ENCODE measurements at places on chromosomes 1 and 21.
A peak's percentile ranks its signal among the peaks of the same experiment; 100 is the strongest.

DNA sequence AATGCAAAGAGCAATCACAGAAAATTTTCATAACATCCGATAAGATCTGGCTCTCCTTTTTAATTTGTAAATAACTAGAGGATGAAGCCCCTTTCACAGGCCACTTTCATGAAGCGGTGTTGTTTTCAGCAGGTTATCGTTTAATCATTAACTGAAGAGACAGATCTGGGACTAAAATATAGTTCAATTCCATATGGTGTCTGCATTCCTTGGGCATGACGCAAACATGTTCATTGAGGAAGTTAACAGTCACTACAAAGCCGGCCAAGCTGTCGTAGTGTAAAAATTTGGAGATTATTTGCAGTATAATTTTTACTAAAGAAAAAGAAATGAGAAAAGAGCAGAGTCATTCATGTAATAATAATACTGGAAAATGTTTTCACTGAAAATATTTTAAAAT lies 565.2 kb upstream of the ADAMTS5 start:
- DNase-seq: no peak

DNA sequence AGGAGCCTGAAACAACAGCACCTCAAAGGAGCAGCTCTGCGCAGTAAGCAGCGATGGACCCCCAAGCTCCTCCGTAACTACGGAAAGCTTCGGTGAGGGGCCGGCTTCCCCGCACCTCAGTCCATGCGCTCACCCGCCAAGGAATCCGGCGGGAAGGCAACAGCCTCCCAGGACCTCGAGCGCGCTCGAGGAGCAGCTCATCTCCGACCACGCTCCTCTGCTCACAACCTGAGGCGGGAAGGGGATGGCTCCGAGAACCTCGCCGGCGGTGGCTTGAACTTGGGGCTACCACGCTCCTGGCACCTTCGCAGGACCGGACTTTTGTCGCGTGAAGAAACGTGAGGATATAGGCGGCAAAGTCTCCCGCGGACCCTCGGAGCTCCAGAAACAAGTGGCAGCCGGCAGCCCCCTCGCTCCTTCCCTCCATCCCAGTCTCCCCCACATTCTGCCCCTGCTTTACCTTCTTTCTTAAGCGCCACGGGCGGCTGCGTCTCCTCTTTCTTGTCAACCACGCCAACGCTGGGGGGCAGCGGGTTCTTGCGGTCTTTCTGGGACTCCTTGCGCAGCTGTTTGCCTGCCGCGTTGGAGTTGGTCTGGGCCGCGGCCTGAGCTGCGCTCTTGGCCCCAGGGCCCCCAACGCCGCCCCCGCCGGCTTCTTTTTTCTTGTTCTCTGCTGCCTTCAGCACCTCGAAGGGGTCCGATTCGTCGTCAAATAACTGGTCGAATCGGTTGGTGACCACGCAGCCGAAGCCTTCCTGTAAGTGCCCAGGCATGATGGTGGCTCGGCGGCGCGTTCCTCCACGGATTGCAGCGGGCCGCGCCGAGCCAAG lies 459 bp downstream of the SERBP1 start:
- no peak for DNase-seq

DNA sequence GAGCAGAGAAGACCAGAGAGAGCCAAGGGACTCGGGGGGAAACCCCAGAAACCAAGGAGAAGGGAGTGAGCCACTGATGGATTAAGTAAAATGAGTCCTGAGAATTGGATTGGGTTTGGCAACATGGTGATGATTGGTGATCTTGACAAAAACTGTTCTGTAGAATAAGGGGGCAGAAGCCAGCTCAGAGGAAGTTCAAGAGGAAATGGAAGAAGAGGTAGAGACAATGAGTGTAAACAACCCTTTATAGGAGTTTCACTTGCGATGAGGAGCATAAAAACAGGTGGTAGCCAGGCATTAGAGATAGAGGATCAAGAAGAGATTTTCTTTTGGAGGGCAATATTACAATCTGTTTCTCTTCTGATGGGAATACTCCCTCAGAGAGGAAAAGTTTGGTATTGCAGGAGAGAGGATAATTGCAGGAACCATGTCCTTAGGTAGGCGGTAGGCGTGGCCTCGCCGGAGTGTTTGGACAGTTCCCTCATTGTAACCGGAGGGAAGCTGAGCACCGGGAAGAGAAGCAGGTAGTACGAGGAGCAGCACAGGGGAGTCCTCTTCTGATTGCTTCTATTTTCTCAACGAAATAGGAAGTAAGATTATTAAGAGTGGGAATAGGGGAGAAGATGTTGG lies 68.4 kb upstream of the TENT5C start:
- no peak for DNase-seq

- DNase-seq: no peak
These were observed 134.0 kb upstream of the ETS2 start for GRCh38 chr21:38671773-38672172.

DNA sequence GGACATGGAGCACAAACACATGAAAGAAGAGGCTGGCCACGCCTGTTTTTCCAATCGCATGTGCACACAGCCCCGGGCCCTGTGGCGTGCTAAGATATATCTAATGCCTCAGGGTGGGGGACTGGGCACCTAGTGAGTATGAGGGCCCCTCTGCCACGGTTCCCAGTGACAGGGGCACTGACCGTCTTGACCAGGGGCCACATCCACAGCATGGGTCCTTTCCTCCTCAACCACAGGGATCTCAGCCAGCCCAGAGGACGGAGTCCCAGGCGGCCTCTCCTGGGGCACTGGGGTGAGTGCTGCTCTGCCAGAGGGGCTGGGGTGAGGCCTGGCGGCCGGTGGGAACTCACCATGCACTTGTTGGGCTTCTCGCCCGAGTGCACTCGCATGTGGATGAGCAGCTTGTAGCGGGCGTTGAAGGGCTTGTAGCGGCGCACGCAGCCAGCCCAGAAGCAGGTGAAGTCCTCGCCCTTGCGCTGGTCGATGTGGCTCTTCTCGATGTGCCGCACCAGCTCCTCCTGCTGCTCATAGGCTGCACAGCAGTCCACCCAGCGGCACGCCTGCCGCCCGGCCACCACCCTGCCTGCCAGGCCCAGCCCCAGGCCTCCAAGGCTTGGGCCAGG lies 134.7 kb downstream of the DMRTB1 start:
- no peak for DNase-seq

- DNase-seq: no peak
These were observed 1023.2 kb downstream of the KCNT2 start for GRCh38 chr1:195584870-195585624.

- DNase-seq: no peak
These were observed 1.9 kb upstream of the TRABD2B start for GRCh38 chr1:47999097-47999496.

GRCh38 chr1:13707164-13707563 lies 7.2 kb downstream of the PRDM2 start:
- no peak for DNase-seq

- DNase-seq: no peak
These were observed 150.6 kb downstream of the MRPL39 start for GRCh38 chr21:25456672-25457071.

GRCh38 chr21:23578027-23578426 lies 2029.3 kb downstream of the MRPL39 start:
- no peak for DNase-seq

DNA sequence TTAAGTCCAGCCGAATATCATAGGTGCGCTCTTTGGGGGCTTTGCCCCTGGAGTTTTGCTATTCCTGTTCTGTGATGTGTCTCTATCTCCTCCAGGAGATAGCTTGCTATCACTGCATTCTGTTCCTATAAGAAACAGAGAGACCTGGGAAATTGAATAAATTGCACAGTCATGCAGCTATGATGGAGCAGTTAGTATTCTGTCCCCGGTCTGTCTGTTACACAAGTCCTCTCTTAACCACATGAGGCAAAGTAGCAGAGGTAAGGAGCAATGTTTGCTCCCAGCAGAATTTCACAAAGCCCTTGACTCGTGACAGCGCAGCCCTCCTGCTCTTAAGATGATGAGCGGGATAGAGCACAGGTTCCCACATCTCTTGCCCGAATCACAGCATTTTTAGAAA lies 63.9 kb upstream of the GRHL3 start:
- DNase-seq: no peak

DNA sequence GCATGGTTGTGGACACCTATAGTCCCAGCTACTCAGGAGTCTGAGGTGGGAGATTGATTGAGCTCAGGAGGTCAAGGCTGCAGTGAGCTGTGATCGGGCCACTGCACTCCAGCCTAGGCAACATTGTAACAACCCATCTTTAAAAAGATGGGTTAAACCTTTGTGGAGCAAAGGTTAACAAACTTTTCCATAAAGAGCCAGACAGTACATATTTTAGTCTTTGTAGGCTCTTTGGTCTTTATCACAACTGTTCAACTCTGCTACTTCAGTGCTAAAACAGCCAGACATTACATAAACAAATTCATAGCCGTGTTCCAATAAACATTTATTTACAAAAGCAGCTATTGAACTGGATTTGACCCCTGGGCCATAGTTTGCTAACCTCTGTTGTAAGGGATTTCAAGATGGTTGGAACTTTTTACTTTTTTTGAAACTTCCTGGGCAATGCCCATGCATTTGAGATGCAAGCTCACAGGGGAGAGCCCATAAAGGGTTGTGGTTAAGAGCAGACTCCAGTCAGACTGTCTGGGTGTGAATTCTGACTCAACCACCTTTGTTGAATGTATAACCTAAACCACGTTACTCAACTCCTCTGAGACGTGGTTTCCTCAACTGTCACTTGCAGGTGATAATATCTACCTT lies 10.8 kb downstream of the INAVA start:
- DNase-seq: no peak

DNA sequence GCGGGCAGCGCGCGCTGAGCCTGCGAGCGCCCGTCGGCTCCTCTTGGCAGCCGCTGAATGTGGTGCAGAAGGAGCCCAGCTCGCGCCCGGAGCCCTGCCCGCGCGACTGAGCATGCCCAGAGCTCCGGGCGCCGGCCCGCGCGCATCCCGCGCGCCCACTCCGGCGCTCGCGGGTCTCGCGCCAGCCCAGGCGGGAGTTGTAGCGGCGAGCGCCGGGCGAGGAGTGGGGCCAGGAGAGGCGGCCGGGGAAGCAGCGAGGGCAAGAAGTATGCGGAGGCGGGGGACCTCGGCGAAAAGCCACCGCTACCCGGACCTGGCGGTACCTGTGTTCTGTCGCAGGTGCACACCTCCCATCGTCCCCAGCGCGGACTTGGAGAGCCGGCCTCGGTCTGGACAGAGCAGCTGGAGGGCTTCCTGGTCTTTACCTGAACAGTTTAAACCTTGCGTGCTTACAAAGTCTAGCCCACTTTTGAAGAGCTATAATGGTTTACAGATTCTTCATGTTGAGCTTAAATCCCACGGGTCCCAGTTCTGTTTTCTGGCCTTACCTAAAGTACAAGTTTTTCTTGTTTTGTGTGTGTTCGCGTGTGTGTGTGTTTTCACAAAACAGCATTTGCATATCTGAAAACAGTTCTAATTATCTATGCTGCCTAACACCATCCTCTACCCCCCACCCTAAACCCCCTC lies at the start of gene DDAH1:
DDAH1 (minus strand) TSS at position 61 of the 687 bp plus-strand sequence. CDS start 114 bp downstream, outside the sequence.
- DNase-seq: peak; percentile 49

DNA sequence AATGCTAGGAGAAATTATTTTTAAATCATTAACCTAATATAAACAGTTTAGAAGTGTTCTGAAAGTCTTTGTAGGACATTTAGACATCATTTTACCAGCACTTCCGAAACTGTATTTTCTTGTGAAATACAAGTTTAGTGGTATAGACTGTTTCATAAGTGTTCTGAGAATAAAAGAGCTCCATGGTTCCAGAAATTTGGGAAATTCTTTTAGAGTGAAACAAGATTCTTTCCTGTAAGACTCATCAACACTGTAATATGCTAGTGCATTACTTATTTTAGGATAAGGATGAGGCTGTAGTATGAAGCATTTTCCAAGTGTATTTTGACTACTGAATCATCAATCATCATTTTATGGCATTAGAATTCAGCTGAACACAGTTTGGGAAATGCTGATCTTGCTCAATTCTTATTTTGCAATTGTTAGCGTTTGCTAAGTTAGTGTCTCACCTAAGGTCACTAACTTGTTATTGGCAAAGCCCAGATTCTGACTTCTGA lies 73.4 kb downstream of the CEP350 start:
- DNase-seq: no peak

GRCh38 chr1:164914208-164914607 lies 355.2 kb downstream of the PBX1 start:
- no peak for DNase-seq

GRCh38 chr1:178579562-178579961 lies 66.7 kb downstream of the TEX35 start:
- no peak for DNase-seq

DNA sequence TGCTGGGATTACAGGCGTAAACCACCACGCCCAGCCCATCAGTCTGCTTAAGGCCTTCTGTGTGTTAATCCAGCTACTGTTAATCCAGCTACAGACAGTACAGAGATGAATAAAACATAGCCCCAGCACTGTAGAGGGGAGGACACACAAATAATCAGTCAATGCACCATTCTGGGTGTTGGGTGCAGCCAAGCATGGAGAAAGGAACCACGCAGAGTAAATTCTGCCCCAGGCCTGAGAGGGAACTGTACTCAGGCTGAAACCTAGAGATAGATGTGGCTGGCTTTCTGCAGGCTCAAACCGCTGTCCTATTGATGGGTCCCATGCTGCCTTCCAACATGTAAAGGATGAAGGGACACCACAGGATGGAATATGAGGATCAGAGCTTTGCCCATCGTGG lies 136.8 kb upstream of the IGSF21 start:
- DNase-seq: no peak

GRCh38 chr1:215599418-215600074 lies 32.4 kb downstream of the KCTD3 start:
- no peak for DNase-seq

- DNase-seq: no peak
These were observed 39.3 kb downstream of the KCNA2 start for GRCh38 chr1:110566836-110567235.

- DNase-seq: peak; percentile 67
These were observed at the start of gene ATPAF1 for GRCh38 chr1:46667782-46668760. ATPAF1 (minus strand) TSS chr1:46668364; CDS start chr1:46668322, 42 bp downstream.

DNA sequence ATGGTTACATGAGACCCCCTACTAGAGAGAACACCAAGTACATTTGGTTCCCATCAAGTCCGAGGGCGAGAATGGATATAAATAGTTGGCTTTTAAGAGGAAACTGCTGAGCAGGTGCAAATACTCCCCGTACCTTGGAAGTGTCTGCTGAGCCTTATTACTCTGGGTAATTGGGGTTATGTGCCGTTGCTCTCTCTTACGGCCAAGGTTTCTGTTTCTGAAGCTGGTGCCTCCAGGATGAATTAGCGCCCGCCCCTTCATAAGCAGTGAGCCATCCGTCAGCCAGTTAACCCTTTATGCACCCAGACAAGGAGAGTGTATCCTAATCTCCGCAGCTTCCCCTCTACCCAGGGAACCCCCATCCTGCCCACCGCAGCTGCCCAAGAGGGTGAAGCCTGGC lies 90.4 kb upstream of the AJAP1 start:
- DNase-seq: no peak

GRCh38 chr1:215970406-215970805 lies 403.3 kb downstream of the KCTD3 start:
- DNase-seq: no peak

DNA sequence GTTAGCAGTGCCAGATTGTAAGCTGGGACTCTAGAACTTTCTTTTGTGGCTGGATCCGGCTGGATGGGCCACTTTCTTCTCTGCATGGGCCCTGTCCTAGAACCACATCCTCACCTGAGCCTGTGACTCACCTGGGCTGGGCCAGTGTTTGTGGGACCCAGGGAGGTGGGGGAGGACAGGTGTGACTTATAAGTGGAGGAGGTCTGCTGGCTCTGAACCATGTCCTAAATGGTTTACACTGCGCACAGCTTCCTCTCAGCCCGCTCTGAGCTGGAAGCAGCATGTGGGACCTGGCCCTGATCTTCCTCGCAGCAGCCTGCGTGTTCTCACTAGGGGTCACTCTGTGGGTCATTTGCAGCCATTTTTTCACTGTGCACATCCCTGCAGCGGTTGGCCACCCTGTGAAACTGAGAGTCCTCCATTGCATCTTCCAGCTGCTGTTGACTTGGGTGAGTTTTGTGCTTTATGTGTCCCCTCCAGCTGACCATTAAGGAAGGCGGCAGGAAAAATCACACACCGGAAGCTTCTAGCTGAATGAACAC lies at the start of gene AADACL3:
AADACL3 (plus strand) TSS at position 215 of the 542 bp plus-strand sequence; CDS start at position 282, 67 bp downstream.
- no peak for DNase-seq

Measured in amygdala (tissue), 56 donors.